NCI-H1417 treated with DMSO at 0.1 percent for 48 hours (cell line): ENCODE measurements at places on chromosomes 6 and 20.

- DNase-seq: no peak
These were observed 183.5 kb downstream of the GMDS start for GRCh38 chr6:2061880-2062279.

DNA sequence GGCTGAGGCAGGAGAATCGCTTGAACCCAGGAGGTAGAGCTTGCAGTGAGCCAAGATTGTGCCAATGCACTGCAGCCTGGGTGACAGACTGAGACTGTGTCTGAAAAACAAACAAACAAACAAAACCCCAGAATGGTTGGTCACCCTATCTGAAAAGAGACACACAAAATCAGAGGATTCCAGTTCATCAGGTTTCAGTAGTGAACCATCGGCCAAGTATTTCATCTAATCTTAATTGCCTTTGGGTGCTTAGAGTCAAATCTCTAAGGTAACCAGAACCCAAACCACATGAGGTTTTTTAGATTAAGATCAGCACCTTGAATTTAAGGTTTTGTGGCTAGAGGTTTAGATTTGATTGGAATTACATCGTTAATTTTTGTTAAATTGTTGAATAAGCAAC is 8.3 kb upstream of the ZBTB2 start:
- no peak for DNase-seq

- no peak for DNase-seq
These were observed 54.8 kb downstream of the PFDN4 start for GRCh38 chr20:54262671-54263070.

- no peak for DNase-seq
These were observed 13.6 kb downstream of the AURKA start for GRCh38 chr20:56378386-56378785.

DNA sequence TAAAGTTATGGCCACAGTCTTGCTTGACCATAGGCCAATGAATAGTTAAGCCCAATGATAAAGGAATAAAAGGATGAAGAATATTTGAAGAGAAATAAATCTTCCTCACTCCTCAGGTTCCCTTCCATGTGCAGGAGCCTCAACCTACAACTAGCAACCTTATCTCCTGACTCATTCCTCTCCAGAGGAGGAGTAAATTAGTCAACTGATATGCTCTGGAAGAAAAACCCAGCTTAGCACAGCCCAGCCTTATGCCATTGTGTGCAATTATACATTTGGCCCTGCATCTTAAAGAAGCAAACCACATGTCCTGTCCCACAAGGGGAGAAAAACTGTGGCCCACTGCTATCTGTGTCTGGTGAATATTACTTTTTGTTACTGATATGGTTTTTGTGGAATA is 82.1 kb downstream of the PHIP start:
- no peak for DNase-seq

GRCh38 chr6:19804205-19805128 is 32.7 kb upstream of the ID4 start:
- DNase-seq: peak; percentile 84

- DNase-seq: peak; percentile 3
These were observed 159.2 kb downstream of the CD109 start for GRCh38 chr6:73854998-73855718.
